Daoy (cell line): ENCODE measurements at places on chromosomes 16 and 17. TPM values are rescaled to one million over a fixed set of nuclear protein-coding genes. Genes with fewer than 3 reads are reported as not detected.

The CMC2 gene
- 144 and 148 TPM in 2 replicates for total RNA-seq

- peak; percentile 12 for DNase-seq
These were observed 58.9 kb upstream of the CLEC3A start for GRCh38 chr16:77963185-77964044.

DNA sequence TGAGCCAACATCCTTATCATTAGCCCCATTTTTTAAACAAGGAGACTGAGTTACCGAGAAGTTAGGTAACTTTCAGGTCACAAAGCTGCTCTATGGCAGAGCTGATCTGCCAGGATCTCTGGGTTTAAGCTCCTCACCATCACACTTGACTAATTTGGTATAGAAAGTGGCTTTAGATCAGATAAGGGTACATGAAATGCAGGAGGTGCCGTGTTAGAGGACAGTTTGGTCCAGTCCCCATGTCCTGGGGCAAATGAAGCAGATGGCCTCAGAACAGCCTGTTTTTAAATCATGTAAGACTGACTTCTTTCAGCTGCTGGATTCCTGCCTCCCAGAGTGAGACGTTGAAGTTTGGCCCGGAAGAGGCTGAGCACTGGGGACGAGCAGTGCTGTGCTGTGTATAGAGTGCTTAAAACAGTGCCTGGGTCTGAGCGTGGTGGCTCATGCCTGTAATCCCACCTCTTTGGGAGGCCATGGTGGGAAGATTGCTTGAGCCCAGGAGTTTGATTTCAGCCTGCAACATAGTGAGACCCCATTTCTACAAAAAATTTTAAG, 187.0 kb upstream of the CACNG3 start:
- DNase-seq, result no peak

- DNase-seq, result no peak
These were observed 506.8 kb upstream of the SALL1 start for GRCh38 chr16:51657848-51658247.

DNA sequence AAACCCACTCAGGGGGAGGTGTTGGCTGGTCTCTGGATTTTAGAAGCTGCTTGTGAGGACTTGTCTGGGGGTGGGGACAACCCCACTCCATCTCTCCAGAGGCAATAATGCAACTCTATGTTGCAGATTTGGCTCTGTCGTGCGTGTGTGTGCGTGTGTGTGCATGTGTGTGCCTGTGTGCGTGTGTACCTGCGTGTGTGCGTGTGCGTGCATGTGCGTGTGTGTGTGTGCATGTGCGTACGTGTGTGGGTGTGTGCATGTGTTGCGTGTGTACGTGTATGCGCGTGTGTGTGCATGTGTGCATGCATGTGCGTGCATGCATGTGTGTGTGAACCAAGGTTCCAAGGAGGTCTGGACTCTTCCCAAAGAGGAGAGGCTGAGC, 120.4 kb upstream of the LHX1 start:
- no peak for DNase-seq

DNA sequence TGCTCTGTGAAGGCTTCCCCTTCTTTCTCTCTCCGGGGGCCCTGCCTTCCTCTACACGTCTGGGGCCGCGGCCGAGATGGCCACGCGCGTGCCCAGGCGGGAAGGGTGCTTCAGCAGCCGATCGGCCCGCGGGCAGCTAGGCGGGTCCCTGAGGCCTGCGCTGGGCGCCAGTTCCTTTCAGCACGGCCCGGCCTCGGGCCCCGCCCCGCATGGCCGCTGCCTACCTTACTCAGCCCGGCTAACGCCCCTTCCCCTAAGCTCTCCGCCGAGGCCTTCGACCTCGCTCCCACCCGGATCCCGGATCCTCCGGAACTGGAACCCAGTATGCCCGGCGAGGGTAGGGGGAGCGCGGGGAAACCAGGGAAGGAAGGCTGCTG, 335 bp downstream of the TMEM11 start:
- peak; percentile 49 for DNase-seq
